ENCODE measurements at places on chromosomes 6 and 20.
A peak's percentile ranks its signal among the peaks of the same experiment; 100 is the strongest.

DNA sequence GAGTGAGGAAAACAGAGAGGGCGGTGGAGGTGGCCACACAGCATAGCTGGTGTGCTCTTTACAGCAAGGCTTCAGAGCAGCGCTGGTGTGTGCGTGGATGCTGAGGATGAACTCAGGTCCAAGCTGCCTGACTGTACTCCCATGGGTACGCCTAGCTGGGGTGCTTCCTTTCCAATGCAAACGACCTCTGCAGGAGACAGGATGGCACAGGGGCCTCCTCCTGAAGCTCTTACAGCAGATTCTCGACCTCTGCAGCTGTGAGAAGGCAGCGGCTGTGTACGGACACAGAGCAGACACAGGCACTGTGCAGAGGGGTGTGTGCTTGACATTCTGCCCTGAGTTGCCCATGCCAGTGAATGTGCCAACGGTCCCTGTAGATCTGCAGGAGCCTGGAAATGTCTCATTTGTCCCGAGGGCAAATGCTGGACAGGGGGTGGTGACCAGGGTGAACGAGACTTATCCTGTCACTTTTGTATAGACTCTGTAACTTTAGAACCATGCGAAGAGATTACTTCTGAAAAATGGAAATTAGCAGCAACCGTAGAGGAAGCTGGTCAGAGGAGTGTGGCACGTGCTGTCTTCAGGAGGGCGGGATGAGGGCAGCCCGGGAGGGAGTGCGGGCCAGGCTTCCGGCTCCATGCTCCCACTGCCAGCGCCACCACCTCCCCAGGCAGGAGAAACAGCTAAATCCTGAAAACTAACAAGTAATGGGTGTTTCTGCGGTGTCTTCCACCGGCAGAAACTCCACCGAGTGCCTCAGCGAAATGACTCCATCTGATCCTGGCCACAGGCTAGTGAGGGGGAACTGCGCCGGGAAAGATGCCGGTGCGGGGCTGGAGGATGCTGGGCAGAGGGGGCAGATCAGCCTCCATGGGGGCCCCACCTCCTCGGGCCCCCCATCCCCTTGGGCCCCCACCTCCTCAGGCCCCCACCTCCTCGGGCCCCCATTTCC, 120.9 kb upstream of the RPS6KA2 start:
- no peak for DNase-seq

DNA sequence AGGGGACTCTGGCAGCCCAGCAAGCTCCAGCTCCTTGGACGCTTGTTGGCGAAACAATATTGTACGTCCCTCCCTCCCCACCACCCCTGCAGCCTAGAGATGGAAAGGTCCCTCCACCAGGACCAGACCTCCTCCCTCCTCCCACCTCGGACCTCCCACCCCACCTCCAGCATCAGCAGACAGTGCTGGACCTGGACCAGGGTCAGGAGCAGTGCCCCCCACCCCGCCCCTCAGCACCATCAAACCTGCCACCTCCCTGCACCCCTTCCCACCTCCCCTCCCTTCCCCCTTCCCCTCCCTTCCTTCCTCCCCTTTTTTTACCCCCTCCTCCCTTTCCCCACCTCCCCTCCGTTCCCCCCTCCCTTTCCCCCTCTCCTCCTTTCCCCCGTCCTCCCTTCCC, 98.4 kb downstream of the TAF4 start:
- no peak for DNase-seq

GRCh38 chr6:30542404-30542725, 13.9 kb downstream of the GNL1 start:
- no peak for DNase-seq

DNA sequence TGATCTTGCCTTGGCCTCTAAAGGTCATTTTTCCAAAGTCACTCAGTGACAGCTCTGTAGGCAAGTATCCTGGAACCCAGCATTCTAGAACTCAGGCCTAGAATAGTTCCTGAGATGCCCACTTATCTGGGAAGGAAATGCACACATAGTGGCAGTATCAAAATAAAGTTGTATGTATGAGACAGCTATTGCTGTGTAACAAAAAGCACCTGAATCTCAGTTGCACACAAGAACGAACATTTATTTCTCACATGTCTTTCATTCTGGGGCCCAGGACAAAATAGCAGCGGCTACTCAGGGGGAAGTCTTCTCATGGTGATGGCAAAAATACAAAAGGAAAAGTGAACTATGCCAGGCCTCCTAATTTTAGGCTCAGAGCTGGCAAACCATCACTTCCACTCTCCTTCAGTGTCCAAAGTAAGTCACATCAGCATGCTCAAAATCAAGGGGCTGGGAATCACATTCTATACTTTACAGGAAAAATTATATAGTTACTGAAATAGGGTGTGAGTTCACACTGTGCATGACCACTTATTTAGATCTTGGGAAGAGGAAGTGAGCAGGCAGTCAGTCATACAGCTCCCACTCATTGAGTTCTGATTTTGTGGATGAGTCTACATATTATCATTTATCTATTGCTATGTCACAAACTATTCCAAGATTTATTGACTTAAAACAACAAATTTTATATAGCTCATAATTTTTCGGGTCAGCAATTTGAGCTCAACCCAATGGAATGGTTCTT, 133.7 kb upstream of the RIN2 start:
- DNase-seq = no peak

DNA sequence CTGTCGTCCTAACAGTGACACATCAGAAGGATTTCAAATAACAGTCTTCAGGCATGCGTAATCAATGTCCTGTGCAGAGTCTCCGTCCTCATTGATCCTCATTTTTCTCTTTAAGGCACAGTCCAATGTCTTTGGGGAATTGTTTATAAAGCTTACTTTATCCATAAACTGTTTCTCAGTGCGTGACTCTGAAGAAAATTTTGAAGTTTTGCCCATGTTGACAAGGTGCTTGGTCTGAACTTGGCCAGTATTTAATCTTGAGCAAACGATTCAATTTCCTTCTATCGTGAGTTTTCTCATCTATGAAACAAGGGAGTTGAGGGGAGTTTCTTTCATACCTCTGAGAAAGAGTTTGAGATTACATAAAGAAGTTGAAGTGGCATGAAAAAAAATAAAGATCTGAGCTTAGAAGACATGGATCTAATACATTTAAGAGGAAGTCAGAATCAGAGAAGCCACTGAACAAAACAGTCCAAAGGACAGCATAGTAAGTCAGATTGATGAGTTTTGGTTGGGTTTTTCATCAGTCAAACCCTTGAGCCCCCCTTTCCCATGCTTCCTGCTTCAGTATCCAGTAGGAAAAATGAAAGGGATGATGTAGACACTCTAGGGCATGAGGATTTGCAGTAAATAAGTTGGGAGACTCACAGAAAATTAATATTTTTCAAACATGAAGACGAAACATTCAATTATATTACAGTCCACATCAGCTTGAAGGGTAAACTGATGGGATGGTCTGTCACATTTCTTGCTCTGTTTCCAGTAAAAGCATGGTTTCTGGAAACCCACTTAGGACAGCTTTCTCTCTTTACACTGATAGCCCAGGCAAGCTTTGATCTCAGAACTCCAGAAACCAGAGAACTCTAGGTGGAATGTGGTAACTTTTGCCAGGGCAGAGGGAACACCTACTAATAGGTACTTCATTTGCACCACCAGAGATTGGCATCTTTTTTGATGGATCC, 8.1 kb downstream of the EDN1 start:
- no peak for DNase-seq

- DNase-seq = no peak
Observed at GRCh38 chr6:3912361-3913076, 63.3 kb downstream of the FAM50B start.

GRCh38 chr6:37490536-37491170, 9.0 kb downstream of the CCDC167 start:
- DNase-seq = no peak

GRCh38 chr20:64080013-64080812, at the start of gene OPRL1:
Gene OPRL1, plus strand, starts transcription at chr20:64080082. Its CDS starts 12,639 bp downstream, at chr20:64092721.
- peak; percentile 72 for DNase-seq

- DNase-seq = no peak
Observed at GRCh38 chr6:137432054-137432611, 62.1 kb downstream of the OLIG3 start.

GRCh38 chr6:91751526-91751925, 1164.7 kb upstream of the MAP3K7 start:
- no peak for DNase-seq

GRCh38 chr6:146943664-146944063, 260.6 kb upstream of the STXBP5 start:
- no peak for DNase-seq

GRCh38 chr6:41909727-41910126, 11.2 kb downstream of the MED20 start:
- DNase-seq = no peak

GRCh38 chr6:134826889-134827737, 122.8 kb downstream of the ALDH8A1 start:
- DNase-seq = peak; percentile 85

GRCh38 chr20:1800777-1801176, 94.4 kb upstream of the SIRPA start:
- no peak for DNase-seq

DNA sequence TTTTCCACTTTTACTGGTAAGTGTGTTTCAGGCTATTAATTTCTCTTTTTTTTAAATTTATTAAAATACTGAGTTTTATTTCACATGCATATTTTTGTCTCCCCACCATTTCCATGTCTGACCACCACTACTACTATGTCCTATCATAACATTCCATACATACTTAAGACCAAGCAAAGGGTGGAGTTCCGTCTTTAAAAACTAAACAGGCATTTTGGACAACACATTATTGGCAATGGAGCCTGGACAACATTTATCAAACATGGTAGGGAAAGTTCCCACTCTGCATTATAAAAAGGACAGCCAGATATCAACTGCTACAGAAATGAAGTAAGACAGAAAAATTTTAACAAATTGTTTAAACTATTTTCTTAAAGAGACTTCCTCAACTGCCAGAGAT, 91.9 kb downstream of the LMBRD1 start:
- no peak for DNase-seq

DNA sequence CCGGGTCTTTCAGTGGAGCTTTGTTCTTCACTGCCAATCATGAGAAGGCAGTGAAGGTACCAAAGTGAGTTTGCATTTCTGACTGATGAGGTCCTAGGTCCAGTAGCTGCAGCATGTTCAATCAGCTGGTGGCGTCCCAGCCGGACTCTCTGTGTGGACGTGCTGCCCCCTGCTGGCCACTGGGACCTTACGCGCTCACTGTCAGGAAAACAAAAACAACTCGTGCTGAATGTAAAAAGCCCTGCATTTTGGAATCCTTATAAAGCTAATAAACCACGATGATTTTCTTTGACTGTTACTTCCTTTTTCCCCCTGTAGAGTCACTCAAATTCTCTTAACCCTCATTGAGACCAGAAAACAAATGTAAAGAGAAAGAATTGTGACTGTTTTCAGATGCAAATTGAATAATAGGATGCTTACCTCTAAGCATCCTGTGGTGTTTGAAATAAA, 4.9 kb upstream of the CD24 start:
- peak; percentile 94 for DNase-seq

DNA sequence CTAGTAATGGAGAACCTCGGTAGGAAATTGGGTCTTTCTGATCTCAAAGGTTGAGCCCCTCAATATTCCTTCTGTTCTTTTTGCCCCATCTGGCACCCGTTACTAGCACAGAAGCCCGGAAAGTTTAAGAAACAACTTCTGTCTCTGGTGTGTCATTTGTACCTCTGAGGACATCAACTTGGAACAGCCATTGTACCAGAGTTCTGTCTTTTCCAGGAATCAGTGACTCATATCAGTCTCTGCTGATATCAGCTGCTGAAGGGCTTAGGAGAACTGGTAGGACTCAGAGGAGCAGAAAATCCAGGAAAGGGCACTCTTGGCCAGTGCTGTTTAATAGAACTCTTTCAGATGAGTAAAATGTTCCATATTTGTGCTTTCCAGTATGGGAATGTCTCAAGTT, 78.3 kb upstream of the CHD6 start:
- no peak for DNase-seq

DNA sequence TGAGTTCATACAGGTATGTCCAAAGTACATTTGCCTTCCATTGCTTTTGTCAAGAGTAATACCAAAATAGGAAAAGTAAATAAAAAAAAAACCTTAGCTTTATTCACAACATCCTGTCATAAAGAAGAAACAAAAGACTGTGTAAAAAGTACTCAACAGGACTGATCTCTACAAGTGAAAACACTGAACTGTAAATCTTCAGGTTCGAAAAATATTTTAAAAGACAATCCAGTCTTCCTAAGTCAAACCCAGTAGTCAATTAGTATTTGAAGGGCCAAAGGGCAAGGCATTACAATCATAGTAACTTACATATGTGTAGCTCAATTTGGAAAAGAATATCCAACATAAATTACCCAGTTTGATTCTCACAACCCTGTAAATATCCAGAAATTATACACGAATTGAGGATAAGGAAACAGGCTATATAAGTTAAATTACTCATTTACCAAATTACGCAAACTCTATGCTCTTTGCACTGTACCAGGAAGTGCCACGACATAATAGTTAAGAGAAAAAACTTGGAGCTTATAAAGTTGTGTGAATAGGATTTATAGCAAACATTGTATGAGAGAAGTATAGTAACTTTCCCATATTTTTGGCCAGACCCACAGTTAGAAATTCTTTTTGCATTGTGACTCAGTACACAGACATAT, 21.2 kb downstream of the PTPRK start:
- DNase-seq = no peak

- no peak for DNase-seq
Observed at GRCh38 chr20:57788936-57789613, 79.3 kb upstream of the PMEPA1 start.

DNA sequence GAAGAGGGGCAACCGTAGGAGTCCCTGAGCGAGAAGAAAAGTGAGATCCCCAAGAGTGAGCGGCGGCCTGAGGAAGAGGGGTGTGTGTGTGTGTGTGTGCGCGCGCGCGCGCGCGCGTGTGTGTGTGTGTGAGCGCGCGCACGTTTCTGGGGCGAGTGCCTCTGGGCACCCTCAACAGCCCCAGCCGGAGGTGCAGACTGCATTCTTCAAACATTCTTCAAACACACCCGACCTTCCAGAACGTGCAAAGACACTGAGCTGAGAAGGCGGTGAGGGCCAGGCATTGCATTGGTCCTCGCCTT, 76.2 kb upstream of the FOXP4 start:
- no peak for DNase-seq

- no peak for DNase-seq
Observed at GRCh38 chr20:58638467-58639181, 12.5 kb upstream of the STX16 start.

DNA sequence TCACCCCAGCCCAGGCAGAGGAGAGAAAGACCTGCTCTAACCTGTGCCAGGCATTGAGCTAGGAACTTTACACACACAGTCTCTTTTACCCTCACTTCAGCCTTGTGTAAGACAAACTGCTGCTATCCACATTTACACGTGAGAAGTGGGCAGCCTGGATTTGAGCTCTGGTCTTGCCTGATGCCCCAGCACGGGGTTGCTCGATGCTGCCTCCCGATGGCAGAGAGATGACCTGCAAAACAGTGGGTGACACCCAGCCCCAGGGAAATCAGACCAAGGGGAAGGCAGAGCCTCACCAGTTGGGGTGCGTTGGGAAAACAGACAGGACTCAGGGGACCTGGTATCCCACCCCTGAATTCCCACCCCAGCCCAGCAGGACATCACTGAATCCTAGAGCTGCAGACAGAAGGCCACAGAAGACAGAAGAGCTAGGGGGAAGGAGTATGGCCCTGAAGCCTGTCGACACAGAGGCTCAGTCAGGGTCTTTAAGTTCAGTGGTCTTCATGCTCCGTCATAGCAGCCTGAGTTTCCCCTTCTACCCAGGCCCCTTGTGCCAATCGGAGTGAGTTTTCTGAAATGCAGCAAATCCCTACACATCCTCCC, 990 bp downstream of the BPI start:
- peak; percentile 80 for DNase-seq
